DMS 273 treated with DMSO at 0.1 percent for 48 hours (cell line): ENCODE measurements at places on chromosomes 5 and 9.

DNA sequence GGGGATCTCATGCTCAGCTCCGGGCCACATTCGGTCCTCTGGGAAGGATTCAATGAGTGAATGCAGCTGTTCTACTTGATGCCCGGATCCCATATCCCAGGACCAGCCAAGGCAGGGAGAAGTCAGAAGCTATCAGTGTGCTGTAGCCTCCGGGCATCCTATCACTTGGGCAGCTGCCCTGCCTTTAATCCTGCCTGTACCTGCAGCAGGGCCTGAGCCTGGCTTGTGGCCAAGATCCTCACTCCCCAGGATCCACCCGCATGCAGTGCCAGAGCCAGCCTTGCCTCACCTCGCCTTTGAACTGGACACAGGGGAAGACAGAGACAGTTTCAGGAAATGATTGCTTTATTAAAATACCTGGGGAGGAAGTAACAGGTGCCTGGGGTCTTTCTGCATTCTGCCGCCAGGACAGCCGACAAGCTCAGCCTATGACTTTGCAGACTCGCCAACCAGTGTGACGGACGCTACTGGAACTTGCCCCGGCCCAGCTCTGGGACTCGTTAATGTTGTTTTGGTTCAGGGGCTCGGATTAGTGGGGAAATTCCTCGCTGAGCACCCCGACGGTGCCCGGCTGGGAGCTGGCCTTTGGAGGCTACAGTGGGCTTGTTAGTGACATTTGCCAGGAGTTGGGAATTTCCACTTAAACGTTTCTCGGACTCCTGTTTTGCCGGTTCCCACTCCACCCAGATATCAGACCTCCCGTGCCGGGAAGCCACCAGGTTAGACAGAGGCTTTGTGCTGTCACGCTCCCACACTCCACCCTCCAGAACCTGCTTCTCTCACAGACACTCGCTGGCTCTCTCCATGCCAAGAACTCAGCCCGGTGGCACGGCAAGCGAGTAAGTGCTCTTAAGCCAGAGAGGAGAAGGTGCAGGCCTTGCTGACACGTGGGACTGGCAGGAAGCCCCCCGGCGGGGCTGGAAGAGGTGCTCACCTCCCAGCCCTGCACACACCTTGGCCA lies 721 bp downstream of the PTGES start:
- no peak for DNase-seq

DNA sequence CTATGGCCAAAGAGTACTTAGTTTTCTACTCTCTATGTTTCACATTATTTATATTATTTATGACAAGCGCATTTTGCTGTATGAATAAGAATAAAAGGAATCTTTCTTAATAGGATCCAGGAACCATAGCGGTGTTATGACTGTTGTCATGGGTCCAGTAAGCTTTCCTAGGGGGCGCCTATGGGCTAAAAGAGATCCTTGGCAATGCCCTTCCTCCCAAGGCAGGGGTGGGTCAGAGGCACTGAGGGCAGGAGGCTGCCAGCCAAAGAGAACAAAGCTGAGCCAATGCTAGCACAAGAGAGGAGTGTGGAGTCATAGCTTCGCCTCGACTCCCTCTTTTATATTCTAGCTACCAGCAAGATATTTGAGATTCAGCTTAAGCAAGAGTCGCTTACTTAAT lies 98.4 kb upstream of the GNAQ start:
- peak; percentile 6 for DNase-seq

- no peak for DNase-seq
These were observed 513.2 kb upstream of the WWC1 start for GRCh38 chr5:167778228-167778627.

- DNase-seq: no peak
These were observed 221.1 kb downstream of the CDK5RAP2 start for GRCh38 chr9:120358877-120359276.

DNA sequence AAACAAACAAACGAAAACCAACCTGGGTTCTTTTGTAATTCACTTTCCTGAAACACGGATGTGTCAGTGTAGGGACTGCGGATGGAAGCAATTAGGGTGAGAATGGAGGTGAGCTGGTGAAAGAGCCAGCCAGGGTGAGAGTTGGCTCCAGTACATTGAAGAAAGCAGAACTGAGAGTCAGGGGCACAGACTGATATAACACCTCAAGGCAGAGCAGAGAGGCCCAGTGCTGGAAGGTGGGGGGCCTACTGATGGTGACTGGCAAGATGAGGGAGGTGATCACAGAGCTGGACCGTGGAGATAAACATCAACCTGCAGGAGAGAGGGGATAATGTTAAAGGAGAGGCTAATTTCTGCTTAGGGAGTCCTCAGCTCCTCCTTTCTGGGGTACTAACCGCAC lies 221.1 kb downstream of the MAN2A1 start:
- no peak for DNase-seq

DNA sequence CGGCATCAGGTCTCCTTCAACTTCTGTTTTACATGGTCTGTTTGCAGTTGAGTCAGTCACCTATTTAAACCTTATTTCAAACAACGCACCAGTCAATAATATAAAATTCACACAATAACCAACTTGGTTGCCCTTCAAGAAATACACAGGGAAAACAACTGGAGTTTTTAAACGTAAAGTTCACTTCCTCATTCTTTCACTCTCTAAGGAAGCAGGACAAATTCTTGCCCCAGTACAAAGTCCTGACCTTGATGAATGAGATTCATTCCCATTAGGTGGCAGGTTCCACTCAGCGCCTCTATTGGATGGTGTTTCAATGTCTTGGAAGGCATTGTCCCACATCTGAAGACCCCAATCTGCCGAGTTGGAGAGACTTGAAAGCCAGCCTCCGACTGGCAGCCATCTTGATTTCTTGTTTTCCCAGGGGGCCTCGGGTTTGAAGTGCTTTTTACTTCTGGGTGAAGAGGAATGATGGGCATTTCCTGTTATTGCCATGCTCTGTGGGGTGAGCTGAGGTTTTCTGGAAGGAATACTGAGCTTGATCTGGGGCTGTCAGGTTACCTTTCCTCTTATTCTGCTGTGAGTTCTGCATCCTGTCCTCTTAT lies 105.0 kb downstream of the ACER2 start:
- DNase-seq: no peak

DNA sequence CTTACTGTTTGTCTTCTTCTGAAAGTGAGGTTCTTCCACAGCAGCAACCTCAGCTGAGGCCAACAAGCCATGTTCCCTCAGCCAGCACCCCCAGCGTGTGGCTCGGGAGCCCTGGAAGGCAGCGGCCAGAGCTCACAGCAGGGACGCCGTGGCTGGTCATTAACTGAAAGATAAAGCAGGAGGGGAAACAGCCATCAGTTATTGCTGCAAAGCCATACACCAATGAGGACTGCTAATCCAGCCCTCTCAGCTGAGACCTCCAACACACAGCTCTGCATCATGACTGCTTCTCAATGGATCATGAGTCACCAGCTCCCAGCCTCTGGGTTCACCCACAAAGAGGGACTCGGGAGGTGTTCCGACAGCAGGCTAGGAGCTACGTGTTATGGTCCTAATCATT lies 24.3 kb downstream of the ABCA1 start:
- no peak for DNase-seq

DNA sequence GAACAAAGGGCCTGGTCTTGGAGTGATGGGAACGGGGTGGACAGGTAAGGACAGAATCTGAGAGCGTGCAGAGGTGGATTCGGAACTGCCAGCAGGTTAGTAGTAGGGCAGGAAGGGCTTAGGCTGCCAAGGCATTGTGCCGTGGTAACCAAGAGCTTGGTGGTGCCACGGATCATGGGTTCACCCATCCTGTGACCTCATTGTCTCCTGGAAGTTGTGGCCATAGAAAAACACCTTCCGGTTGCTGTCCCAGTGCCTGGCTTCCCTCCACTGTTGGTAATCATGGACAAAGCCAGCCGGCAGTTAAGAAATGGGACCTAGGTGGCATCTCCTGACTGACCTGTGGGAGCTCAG lies 42.5 kb upstream of the CFAP157 start:
- no peak for DNase-seq

- no peak for DNase-seq
These were observed 73.8 kb upstream of the IL17B start for GRCh38 chr5:149452665-149453617.

DNA sequence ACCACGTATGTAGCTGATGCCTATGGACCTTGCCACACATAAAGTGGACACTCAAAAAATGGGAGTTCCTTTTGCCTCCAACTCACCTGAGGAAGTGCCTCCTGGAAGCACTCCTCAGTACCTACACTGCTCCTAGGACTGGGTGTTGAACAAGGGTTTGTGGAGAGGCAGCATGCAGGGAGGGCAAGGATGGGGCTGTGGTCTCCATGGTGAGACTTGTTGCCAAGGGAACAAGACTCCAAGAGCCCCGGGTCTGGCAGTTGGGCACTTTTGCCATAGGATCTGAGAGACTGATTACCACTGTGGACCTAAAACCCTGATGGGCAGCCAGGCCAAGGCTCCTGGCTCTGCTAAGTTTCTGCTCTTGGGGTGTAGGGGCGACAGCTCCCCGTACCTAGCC lies 6.9 kb upstream of the NR5A1 start:
- no peak for DNase-seq

GRCh38 chr5:39494107-39494510 lies 69.3 kb upstream of the DAB2 start:
- DNase-seq: no peak

DNA sequence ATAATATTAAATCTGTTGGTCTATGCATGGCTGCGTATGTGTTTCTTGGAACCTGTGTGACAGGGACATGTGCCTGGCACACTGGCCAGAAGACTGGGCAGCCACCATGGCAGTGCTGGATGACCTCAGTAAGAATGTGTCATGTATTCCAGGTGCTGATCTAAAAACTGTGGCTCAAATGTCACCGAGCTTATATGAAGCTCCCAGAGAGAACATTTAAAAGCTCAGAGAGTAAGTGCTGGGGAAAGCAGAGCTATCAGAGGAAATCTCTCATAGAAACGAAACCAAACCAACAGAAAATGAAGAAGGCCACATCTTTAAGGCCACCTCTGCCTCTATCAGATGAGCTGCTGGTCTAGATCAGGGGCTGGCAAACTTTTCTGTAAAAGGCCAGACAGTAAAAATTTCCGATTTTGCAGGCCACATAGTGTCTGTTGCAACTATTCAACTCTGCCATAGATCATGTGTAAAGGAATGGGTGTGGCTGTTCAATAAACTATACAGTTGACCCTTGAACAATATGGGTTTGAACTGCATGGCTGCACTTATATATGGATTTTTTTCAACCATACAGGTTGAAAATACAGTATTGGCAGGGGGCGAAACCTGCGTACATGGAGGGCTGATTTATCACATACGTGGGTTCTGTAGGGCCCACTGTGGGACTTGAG lies 31.8 kb downstream of the TSTD2 start:
- no peak for DNase-seq

DNA sequence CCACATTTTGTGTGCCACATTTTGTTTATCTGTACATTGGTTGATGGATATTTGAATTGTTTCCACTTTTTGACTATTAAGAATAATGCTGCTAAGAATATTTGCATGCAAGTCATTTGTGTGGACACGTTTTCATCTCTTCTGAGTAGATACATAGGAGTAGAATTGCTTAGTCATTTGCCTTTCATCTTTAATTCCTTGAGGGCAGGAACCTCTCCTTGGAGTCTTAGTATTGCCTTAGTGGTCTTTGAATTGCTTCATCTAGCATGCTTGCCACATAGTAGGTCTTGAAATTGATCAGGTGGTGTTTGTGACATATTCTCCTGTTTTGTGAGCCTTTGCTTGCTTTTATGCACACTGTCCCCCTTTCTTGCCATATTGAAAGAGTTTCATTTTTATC lies 128.5 kb downstream of the NR3C1 start:
- DNase-seq: no peak

DNA sequence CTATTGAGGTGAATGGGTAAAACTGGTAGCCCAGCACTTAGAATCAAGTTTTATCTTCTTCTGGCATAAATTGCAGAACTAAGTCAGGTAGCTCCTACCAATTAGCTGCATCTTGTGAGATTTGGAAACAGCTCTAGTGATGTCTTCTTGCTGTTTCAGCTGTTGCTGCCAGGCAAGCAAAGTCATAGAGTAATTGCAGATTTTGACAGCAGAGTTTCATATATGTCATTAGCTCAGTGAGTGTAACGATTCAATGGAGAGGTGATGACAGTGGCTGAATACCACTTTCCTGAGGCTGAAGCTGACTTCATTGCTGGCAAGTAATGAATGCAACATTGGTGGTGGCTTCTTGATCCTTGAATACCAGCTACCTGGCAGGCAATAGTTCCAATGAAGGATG lies 1109.7 kb upstream of the CDH18 start:
- no peak for DNase-seq

GRCh38 chr9:129113645-129114304 lies 2.6 kb downstream of the PTPA start:
- DNase-seq: no peak

GRCh38 chr9:994005-994404 lies 17.6 kb downstream of the DMRT3 start:
- no peak for DNase-seq

GRCh38 chr5:26034813-26035212 lies 1003.6 kb downstream of the CDH9 start:
- no peak for DNase-seq

DNA sequence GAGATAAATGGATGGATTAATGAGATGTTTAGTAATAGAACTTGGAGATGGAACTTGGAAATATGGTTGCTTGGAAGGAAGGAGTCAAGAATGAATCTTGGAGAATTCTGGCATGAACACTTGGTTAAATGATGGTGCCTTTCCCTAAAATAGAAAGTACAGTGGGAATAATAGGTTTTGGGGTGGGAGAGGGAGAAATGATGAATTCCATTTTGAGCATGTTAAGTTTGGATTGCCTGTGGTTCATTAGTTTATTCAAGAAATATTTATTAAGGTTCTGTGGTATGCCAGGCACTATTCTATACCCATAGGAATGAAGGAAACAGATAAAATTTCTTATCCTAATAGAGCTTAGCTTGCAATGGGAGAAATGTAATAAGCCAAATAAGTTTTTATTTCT lies 58.4 kb downstream of the PBX3 start:
- DNase-seq: no peak

GRCh38 chr9:35741740-35742139 lies 7.3 kb downstream of the GBA2 start:
- no peak for DNase-seq

GRCh38 chr5:8831251-8831650 lies 714.6 kb downstream of the SEMA5A start:
- no peak for DNase-seq

DNA sequence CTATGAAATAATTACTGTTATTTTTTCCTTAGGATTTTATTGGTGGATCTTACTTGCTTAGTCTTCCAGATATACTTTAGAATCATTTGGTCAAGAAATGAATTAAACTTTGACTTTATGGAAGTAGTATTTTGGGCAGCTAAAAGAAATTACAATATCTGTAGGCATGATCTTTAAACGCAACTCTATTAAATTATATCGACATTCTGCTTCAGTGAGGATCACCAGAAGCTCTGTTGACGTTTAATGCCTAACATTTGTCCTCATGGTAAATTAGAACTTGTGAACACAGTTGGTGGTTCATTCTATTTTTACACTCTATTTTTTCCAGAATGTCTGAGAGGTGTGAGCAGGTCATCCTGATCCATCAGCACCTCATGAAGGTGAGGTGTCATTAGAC lies 211.6 kb downstream of the TMEM167A start:
- DNase-seq: no peak

GRCh38 chr9:16000811-16001210 lies 448.0 kb downstream of the CCDC171 start:
- DNase-seq: no peak

GRCh38 chr5:134567641-134568336 lies 42.3 kb downstream of the JADE2 start:
- DNase-seq: no peak
